ENCODE measurements at places on chromosomes 6 and 20. TPM values are rescaled to one million over a fixed set of nuclear protein-coding genes. Genes with fewer than 3 reads are reported as not detected.

DNA sequence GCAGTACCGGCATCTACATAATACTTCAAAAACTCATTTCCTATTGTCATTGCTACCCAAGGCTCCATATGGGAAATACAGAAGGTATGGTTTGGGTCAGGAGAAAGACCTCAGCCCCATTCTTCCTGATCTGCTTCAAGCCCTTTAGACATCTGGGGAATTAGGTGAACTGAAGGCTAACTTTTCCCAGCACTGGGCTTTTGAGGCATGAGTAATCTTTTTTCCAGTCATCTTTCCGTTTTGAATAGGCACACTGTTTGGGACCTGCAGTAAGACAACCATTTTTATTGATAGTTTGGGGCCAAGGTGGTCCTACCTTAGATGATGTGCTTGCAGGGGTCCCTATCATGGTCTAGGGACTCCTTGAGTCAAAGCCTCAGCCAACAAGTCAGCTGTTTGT lies 198.4 kb downstream of the HAO1 start:
- DNase-seq, result no peak
- no peaks in the 10 kb centered on the region for H3K4me1 ChIP-seq
- H3K27ac ChIP-seq, result no peak overlapping the region
- no peak overlapping the region for H3K4me3 ChIP-seq
- H3K27me3 ChIP-seq, result no peaks in the 10 kb centered on the region
- no peaks in the 10 kb centered on the region for H3K36me3 ChIP-seq

- peak; percentile 98 for DNase-seq
- no peaks in the 10 kb centered on the region for H3K36me3 ChIP-seq
- H3K4me1 ChIP-seq, result peaks cover 20% of the 10 kb centered on the region
- peak overlapping the region; percentile 95 for H3K27ac ChIP-seq
These were observed 89.7 kb upstream of the EPB41L1 start for GRCh38 chr20:36064658-36065426.

DNA sequence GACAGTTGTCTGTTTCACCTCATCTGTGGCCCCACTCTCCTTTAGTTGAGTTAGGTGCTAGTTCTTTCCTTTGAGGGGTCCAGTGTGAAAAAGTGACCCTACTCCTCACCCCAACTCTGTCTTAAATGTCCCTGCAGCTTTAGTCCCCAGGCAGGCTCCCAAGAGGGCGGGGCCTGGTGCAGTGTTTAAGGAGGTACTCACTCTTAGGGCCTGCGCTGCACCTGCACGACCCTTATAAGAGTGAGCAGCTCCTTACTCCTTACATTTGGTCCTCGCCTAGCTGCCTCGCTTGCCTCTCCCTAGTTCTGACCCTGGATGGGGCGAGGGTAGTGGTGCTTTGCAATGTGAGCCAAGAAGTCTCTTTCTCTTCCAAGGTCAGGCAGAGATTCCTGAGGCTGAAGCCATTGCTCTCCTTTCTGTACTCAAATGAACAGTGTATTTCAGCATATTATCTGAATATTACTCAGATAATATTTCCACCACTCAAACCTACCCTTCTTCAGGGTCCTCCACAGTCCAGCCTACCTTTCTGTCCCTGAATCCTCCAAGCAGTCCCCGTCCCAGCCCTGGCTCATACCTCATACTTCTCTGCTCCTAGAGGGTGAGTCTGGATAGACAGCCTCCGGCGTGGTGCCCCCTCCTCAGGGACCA lies 11.9 kb upstream of the VEGFA start:
- H3K36me3 ChIP-seq, result no peaks in the 10 kb centered on the region
- H3K27ac ChIP-seq, result no peak overlapping the region
- H3K27me3 ChIP-seq, result no peaks in the 10 kb centered on the region
- no peak overlapping the region for H3K4me3 ChIP-seq
- H3K4me1 ChIP-seq, result peaks cover 4% of the 10 kb centered on the region

- peaks cover 3% of the 10 kb centered on the region for H3K4me1 ChIP-seq
- H3K4me3 ChIP-seq, result no peak overlapping the region
- DNase-seq, result peak; percentile 57
- peaks cover 29% of the 10 kb centered on the region for H3K36me3 ChIP-seq
These were observed 10.4 kb downstream of the CD40 start for GRCh38 chr20:46128310-46129151.

DNA sequence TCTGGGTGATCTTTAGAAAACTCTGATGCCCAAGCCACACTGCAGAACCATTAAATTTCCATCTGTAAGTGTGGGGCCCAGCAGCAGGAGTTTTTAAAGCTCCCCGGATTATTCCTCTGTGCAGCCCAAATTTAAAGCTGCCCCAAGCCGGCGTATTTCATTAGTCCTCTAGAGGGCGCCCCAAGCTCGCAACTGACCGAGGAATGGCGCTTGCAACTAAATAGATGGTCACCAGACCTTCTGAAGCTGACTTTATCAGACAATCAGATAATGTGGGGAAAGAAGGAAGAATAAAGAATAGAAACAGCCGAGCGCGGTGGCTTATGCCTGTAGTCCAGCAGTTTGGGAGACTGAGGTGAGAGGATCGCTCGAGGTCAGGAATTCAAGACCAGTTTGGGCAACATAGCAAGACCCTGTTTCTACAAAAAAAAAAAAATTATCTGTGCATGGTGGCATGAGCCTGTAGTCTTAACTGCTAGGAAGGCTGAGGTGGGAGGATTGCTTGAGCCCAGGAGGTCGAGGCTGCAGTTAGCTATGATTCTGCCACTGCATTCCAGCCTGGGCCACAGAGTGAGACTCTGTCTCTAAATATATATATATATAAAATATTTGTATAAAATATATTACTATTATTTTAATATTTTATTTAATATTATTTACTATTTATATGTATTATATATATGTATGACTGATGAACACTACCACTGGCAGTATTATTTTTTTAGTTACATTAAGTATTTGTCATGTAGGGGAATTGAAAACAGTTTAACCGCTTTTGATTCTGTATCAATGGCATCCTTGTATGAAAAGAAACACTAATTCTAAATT lies 56.0 kb downstream of the OTOR start:
- no peak overlapping the region for H3K4me3 ChIP-seq
- peaks cover 78% of the 10 kb centered on the region for H3K27me3 ChIP-seq
- peak; percentile 54 for DNase-seq
- H3K27ac ChIP-seq, result no peak overlapping the region
- H3K4me1 ChIP-seq, result no peaks in the 10 kb centered on the region

DNA sequence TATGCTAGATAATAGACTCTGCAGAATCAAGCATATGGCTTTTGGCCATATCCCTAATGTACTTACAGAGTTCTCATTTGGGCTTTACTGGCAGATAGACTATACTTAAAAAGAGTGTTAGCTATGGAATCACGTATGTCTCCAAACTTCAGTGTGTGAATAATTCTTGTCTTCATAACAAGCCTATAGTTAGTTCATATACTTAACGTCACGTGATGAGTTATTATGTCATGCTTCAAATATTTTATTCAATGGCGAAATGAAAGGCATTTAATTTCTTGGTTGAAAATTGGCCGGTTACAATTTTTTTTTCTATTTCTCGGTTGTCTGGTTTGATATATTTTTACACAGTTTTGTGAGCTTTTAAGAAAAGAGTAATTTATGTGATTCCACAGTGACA lies 62.7 kb downstream of the MEI4 start:
- no peaks in the 10 kb centered on the region for H3K27me3 ChIP-seq
- no peaks in the 10 kb centered on the region for H3K36me3 ChIP-seq
- H3K27ac ChIP-seq, result no peak overlapping the region
- DNase-seq, result no peak
- H3K4me1 ChIP-seq, result no peaks in the 10 kb centered on the region

DNA sequence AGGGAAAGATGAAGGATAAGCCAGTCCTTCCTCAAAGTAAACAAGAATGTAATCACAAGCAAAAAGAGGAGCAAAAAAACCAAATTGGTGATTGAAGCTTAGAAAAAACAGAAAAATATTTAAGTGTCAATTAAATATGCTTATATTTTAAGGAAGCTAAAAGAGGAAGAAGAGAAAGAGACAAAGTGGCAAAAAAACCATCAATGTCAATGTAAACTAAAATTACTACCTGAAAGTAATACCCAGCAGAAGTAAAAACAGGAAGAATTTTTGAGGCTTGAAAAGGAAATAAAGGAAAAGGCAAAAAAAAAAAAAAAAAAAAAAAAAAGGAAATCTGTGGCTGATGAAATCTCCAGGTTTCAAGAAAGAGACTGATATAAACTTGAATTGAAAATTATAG lies 36.2 kb upstream of the OGFRL1 start:
- H3K4me1 ChIP-seq, result no peaks in the 10 kb centered on the region
- no peak overlapping the region for H3K27ac ChIP-seq
- H3K36me3 ChIP-seq, result no peaks in the 10 kb centered on the region
- H3K27me3 ChIP-seq, result no peaks in the 10 kb centered on the region

GRCh38 chr6:64914124-64914523 lies 792.9 kb downstream of the EYS start:
- no peak for DNase-seq
- H3K4me1 ChIP-seq, result no peaks in the 10 kb centered on the region
- no peak overlapping the region for H3K27ac ChIP-seq
- H3K36me3 ChIP-seq, result no peaks in the 10 kb centered on the region

DNA sequence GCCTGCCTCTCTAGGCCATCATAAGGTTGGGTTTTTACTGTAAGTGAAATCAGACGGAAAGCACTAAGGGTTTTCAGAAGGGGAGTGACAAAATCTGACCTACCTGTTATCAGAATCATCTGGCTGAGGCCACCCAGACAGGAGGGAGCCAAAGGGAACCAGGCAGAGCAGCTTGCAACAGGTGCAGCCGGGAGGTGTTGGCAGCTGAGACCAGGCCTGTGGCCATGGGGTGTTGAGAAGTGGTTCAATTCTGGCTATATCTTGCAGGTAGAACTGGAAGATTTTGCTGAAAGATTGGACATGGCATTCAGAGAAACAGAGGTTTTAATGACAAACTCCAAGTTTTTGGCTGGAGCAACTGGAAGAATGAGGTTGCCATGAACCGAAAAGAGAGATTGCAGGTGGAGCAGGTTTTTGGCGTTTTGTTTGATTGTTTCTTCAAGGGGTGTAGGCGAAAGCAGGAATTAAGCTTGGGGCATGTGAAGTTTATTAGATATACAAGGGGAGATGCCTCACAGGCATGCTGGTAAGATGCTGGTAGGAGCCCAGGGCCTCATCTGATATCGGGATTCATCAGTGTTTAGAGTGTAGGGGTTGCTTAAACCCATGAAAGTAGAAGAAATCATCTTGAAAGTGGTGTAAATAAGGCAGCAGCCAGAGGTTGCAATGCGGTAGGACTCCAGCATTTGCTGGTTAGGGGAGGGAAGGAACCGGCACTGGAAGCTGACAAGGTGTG lies 35.1 kb upstream of the MAP3K4 start:
- no peaks in the 10 kb centered on the region for H3K4me1 ChIP-seq
- H3K4me3 ChIP-seq, result no peak overlapping the region
- no peaks in the 10 kb centered on the region for H3K27me3 ChIP-seq
- no peak overlapping the region for H3K27ac ChIP-seq

GRCh38 chr20:35669681-35670080 lies 5.0 kb upstream of the CPNE1 start:
- no peaks in the 10 kb centered on the region for H3K27me3 ChIP-seq
- no peak overlapping the region for H3K4me3 ChIP-seq

GRCh38 chr20:45489083-45489531 lies 19.6 kb downstream of the WFDC2 start:
- no peaks in the 10 kb centered on the region for H3K36me3 ChIP-seq
- no peak overlapping the region for H3K27ac ChIP-seq
- no peak overlapping the region for H3K4me3 ChIP-seq
- H3K4me1 ChIP-seq, result no peaks in the 10 kb centered on the region
- peaks cover 18% of the 10 kb centered on the region for H3K27me3 ChIP-seq

- DNase-seq, result no peak
- H3K4me1 ChIP-seq, result peaks cover 44% of the 10 kb centered on the region
These were observed 3.0 kb downstream of the LAMA4 start for GRCh38 chr6:112251171-112251875.

DNA sequence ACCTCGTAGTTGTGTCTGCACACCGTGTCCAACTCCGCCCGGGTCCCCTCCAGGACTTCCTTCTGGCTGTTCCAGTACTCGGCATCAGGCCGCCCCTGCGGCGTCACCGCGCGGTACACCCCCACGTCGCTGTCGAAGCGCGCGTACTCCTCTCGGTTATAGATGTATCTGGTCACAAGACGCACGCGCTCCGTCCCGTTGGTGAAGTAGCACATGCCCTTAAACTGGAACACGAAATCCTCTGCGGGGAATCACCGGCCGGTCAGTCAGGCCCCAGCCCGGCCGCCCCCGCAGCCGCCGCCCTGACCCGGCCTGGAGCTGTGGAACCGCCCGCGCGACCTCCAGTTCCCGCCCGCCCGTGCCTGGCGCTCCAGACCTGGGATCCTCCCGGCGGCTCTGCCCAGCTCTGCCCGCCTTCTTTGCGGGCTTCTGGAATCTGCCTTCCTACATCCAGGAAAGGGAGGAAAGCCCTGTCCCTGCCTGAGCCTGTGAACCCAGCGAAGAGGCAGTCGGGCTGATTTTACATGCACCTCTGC lies 1.6 kb downstream of the HLA-DQB1 start:
- H3K4me3 ChIP-seq, result no peak overlapping the region
- no peaks in the 10 kb centered on the region for H3K4me1 ChIP-seq
- peak; percentile 37 for DNase-seq

DNA sequence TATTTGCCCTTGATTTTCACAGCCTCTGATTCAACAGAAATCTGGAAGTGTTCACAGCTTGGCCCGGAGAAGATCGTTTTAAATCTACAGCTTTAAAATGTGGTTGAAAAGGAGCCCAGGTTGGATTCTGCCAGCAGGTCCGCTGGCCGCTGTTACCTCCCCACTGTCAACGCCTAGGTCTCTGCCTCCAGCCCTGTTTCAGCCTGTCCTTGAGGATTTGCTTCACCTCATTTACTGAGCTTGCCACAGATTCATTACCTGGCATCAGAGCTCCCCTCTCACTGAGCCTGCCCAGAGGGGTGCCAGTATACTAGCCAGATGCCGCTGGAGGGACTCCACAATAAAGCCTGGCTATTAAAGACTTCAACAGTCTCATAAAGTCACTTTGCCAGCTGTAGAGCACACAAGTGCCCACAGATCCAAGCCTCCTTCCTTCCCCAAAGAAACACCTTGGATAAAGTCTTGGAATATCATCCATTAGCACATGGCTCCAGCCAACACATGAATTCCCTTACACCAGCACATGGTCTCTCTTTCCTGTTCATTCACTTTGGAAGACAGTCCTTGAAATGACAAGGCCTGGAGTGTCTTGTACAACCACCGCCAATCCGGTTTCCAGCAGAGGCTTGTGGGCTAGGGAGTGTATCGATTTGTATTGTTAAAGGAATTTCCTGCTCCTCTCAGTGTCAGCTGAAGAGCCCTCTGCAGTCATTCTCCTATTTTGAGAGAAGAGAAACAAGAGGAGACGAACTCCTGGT lies 9.5 kb upstream of the NR2E1 start:
- H3K4me3 ChIP-seq, result no peak overlapping the region
- no peaks in the 10 kb centered on the region for H3K36me3 ChIP-seq
- peaks cover 99% of the 10 kb centered on the region for H3K27me3 ChIP-seq
- no peak for DNase-seq
- no peak overlapping the region for H3K27ac ChIP-seq
- H3K4me1 ChIP-seq, result peaks cover 16% of the 10 kb centered on the region

SLC17A1 gene
- not detected for total RNA-seq

MEI4 gene
- 0.73 TPM for total RNA-seq

BTN1A1 gene
- not detected for total RNA-seq

ECT2L gene
- total RNA-seq, result not detected

LAMA4 gene
- total RNA-seq, result 56.1 TPM
